ENCODE measurements at places on chromosomes 1 and 21.

DNA sequence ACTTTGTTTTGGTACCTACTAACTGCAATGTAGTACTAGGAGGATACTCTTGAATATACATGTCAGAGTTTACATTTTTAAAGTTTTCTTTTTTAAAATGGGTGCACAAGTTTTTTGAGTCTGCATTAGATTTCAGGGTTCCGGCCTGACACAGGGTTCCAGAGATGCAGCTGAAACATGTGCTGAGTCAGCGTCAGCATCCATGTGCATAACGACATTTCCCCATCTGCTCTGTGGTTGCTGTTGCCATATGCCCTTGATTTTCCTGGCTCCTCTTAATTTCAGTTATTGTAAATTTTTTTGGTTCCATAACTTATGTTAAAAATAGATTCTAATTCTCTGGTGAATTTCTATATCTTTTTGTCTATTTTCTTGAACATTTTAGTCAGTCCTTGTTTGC is 12.3 kb upstream of the METTL13 start:
- DNase-seq = no peak

- peak; percentile 15 for DNase-seq
These were observed 23.8 kb upstream of the LYPD8 start for GRCh38 chr1:248779350-248779749.

GRCh38 chr1:53286955-53287354 is 40.9 kb downstream of the LRP8 start:
- DNase-seq = no peak

- DNase-seq = no peak
These were observed 30.7 kb downstream of the CD58 start for GRCh38 chr1:116540088-116540487.

- DNase-seq = no peak
These were observed 39.6 kb downstream of the ZBTB18 start for GRCh38 chr1:244090645-244091044.

DNA sequence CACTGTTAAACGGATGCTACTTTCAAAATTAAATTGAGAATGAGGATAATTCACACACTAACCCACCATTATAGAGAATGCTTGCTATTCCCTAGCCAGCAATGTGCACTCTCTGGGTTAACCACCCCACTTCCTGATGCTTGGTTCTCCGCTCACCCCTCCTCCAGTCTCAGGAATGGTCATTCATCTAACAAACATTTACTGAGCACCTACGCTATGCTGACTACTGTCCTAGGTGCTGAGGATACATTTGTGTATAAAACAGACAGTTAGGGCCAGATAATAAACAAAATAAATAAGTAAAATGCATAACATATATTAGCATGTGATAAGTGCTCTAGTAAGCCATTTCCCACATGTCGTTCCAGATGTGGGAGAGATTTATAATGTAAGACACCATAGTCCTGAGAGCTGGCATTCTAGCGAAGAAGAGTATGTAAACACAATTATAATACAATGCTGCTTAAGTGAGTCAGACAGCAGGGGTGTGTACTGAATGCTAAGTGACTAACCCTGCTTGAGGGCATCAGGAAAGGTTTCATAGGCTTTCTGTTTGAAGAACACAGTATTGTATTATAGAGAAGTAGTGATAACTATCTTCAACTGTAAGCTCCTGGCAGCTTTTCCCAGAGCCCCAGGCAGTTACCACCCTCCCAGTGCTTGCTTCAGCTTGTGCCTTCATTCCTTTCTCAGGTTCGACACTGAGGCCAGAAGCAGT is 126.7 kb upstream of the CACHD1 start:
- DNase-seq = no peak

GRCh38 chr1:101309334-101310311 is 72.8 kb downstream of the S1PR1 start:
- peak; percentile 80 for DNase-seq
